Vein endothelial cell (primary cell): ENCODE measurements at places on chromosomes 5 and 9. TPM values are rescaled to one million over a fixed set of nuclear protein-coding genes. Genes with fewer than 3 reads are reported as not detected.

Gene ASPN
- not detected in 2 replicates for total RNA-seq

Gene GLRA1
- not detected in 2 replicates for total RNA-seq

Gene HABP4
- 5.7 and 6.9 TPM in 2 replicates for total RNA-seq

Gene FAT2
- total RNA-seq, result under 0.01 TPM in 1 of 2 replicates, not detected in the other

Gene PCDHGB1
- 0.96 and 2.3 TPM in 2 replicates for total RNA-seq

Gene SPEF2
- total RNA-seq, result 0.98 and 1.3 TPM in 2 replicates

Gene NXNL2
- not detected in 2 replicates for total RNA-seq

Gene HTR1A
- not detected in 2 replicates for total RNA-seq

Gene TTC16
- not detected in 2 replicates for total RNA-seq

Gene LHX6
- 10.1 and 36.1 TPM in 2 replicates for total RNA-seq

Gene RELL2
- 4.6 and 7.6 TPM in 2 replicates for total RNA-seq

Gene LSM11
- total RNA-seq, result 8.2 and 8.5 TPM in 2 replicates

Gene APC
- 67.9 and 70.2 TPM in 2 replicates for total RNA-seq

Gene GOLM1
- total RNA-seq, result 49.9 and 56.5 TPM in 2 replicates

Gene CDKN2A
- total RNA-seq, result 10.0 and 18.0 TPM in 2 replicates

Gene AK8
- 0.10 TPM in 1 of 2 replicates, not detected in the other for total RNA-seq

Gene GFPT2
- total RNA-seq, result 0.86 and 0.98 TPM in 2 replicates

Gene DBH
- total RNA-seq, result not detected in 2 replicates

Gene SGCD
- total RNA-seq, result under 0.01 and 0.19 TPM in 2 replicates

Gene CTNND2
- total RNA-seq, result 0.10 TPM in 1 of 2 replicates, not detected in the other

Gene FAM221B
- total RNA-seq, result not detected in 2 replicates

Gene INSL4
- not detected in 2 replicates for total RNA-seq
